ENCODE measurements at places on chromosomes 4 and X.
A peak's percentile ranks its signal among the peaks of the same experiment; 100 is the strongest.

GRCh38 chrX:15017491-15017890, 144.3 kb downstream of the MOSPD2 start:
- DNase-seq: no peak

DNA sequence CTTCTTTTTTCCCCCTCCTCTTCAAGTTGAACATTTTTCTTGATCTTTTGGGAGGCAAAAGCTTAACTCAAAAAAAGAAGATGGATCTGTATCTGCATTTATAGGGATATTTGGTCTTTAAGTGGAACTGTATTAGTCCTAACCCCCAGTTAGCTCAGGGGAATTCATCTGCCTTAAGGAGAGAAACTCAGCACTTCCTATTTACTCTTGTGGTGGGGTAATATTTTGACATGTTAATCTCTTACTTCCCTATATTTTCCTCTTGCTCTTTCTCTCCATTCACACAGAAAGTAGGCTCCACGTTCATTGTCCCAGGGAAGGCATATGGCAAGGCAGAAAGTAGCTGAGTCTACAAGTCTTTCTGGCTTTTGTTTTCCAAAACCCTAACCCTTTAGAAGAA, 5.3 kb downstream of the LRRC66 start:
- no peak for DNase-seq

DNA sequence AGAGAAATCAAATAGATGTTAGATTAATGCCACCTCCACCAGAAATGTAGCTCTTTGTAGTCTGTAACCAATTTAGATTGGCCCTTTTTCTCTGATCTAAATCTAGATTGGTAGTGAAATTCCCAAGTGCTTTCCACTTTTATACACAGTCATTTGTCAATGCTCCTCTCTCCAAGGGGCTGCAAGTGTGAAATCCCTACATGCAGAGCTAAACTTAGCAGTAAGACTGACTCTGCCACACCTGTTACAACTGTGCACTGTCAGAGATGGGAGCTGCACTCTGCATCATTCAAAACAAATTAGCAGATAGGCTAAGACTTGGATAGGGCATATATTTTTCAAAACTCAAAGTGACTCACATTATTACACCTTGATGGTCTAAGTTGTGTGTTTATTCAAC, 9.1 kb downstream of the SERTM2 start:
- no peak for DNase-seq

- DNase-seq: no peak
These were observed 110.5 kb upstream of the PAK3 start for GRCh38 chrX:110985470-110985869.

- no peak for DNase-seq
These were observed 28.4 kb upstream of the NLGN4X start for GRCh38 chrX:6257025-6257424.

DNA sequence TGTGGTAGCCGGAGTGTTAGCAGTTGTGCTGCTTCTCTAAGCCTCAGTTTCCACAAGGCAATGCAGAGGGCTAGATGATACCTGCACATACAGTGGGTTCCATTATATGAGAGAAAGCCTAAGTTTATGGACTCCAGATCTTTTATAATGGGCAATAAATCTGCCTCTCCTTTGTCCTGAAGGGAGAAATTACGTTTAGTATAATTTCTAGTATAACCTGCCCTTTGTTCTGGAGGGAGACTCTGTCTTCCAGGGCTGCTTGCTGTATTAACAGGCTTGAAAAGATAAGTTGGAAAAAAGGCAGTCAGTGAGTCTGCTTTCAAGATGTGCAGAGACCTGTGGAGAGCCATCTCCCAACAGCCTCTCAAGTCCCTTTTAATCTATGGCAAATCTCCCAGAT, 42.8 kb downstream of the ZNF81 start:
- no peak for DNase-seq

DNA sequence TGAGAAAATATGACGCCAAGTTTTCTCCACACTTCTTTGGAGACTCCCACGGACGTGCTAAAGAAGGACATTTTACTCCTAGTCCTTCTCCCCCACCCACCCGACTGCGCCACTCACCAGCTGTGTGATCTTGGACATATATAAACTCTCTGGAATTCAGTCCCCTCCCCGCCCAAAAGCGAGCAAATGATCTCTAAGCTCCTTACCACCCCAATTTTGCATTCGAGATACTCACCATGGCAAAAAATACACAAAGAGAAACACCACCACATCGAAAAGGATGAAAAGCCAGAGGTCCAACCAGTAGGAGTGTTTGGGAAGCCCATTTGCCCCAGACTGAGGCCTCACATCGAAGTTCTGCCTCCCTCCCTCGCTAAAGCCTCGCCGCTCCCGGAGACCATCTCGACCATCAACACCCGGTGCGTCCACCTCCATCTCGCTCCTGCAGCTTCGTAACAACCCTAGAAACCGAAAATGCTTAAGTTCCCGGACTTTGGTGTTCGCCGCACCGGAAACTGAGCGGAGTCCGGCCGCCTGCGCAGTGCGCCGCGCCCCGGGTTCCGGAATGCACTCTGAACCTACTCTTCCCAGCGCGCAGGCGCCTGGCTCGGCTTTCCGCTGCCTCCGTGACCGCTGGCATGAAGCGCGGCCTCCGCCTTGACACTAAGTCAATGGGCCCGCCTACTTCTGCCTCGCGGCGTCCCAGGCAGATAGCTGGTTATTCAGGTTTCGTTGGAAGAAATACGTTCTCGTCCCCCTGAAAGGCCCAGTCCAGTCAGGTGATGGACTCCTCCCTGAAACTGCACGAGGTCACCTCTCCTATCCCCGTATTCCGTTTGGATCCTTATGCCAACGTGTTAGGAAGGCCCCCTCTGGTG, 21.6 kb downstream of the FABP2 start:
- peak; percentile 90 for DNase-seq

DNA sequence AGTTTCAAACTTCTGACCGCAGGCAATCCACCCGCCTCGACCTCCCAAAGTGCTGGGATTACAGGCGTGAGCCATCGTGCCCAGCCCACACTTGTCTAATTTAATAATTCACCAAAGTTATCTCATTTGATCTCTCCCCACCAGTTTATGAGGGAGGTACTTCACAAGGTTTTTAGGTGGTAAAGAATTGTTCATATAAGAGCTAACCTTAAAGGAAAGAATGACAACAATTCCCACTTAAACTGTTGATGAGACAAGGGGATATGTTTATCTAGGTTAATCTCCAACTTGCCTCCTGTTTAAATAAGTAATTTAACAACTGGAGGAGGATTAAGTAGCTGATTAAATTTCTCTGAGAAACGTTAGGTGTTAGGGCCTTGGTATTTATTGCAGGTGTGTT, 117.6 kb upstream of the CBLL2 start:
- DNase-seq: no peak

GRCh38 chr4:88779431-88779830, 81.8 kb upstream of the NAP1L5 start:
- no peak for DNase-seq

DNA sequence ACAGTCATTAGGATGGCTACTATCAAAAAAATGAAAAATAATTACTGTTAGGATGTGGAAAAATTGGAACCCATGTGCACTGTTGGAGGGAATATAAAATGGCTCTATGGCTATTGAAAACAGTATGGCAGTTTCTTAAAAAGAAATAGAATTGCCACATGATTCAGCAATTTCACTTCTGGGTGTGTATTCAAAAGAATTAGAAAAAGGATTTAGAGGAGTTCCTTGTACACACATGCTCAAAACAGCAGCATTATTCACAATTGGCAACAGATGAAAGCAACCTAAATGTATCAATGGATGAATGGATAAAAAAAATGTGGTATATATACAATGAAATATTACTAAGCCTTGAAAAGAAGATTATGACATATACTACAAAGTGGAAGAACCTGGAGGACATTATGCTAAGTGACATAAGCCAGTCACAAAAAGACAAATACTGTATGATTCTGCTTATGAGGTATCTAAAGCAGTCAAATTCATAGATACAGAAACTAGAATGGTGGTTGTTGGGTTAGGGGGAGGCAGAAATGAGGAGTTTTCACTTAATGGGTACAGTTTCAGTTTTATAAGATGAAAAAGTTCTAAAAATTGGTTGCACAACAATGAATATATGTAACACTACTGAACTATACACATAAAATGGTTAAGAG, 123.2 kb downstream of the ELOVL6 start:
- DNase-seq: no peak

DNA sequence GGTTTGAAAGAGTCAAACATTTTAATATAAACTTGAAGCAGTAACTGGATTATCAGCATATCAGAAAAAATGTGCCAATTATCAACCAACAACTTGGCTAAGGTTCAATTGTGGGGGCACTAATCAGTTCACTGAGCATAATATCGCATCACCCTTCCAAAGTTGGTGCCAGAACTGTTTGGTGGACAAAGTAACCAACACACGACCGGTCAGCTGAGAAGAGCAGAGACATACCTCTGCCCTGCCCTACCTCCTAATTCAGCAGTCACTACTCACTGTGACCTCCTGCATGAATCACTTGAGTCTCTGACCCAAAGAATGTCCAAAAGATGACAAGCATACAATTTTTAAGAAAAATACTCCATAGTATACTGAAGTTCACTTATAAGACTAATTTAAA, 53.2 kb downstream of the TSPAN5 start:
- DNase-seq: no peak

DNA sequence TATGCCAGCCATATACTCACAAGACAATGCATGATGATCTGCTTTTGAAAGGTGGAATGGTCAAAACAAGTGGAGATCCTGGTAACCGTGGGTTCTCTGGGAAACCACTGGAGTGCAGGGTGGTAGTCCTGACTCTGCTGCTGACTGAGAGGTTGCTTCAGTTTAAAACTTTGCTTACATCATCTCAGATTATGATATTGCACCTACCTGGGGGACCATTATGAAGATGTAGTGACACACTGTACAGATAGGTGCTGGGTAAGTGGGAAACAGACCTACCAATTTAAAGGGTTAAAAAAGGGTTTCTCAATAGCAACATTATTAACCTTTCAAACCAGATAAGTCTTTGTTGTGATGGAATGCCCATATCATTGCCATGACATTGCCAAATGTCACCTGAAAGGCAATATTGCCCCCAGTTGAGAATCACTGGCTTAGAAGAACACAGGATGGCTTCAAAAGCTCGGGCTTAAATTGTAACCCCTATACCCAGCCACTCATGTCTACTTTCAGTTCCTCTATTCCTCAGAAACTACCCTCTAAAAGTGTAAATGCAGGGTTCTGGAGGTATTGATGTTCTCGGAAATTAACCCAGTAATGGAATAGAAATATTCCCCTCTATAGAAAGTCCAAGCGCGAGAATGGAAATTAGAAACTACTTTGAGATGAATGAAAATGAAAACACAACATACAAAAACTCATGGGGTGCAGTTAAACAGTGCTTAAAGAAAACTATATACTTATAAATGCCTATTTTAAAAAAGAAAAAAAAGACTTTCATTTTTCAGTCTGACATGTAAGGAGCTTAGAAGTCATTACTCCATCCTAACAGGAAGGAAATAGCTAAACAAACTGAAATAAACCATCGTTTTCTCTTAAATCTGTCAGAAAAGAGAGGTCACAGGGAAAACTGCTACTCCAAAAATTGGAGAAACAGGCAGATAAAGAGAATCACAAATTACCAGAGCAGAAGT, 65.8 kb downstream of the ARHGEF6 start:
- DNase-seq: no peak

- no peak for DNase-seq
These were observed 614.4 kb downstream of the RPA4 start for GRCh38 chrX:97498093-97498492.

DNA sequence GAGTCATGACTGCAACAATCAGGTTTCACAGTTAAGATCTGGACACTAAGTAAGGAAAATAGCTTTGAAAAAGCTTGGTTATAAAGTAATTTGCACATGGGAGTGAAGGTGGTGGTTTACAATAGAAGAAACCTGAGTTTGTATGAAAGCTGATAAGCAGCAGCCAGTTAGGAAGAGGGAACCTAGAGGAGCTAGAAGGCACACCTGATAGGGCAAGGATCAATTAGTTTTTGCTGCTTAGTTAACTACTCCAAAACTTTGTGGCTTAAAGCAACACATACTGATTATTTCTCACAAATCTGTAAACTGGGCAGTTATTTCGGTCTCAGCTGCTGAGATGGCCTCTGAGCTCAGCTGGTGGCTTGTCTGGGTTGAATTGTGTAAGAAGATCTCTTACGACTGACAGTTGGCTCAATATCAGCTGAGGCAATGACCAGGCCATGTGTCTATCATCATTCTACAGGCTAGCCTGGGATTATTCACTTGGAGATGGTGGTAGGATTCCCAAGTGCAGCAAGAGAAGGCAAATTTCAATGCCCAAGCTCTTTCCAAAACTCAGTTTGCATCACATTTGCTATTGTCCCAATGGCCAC, 255.0 kb upstream of the PITX2 start:
- no peak for DNase-seq

DNA sequence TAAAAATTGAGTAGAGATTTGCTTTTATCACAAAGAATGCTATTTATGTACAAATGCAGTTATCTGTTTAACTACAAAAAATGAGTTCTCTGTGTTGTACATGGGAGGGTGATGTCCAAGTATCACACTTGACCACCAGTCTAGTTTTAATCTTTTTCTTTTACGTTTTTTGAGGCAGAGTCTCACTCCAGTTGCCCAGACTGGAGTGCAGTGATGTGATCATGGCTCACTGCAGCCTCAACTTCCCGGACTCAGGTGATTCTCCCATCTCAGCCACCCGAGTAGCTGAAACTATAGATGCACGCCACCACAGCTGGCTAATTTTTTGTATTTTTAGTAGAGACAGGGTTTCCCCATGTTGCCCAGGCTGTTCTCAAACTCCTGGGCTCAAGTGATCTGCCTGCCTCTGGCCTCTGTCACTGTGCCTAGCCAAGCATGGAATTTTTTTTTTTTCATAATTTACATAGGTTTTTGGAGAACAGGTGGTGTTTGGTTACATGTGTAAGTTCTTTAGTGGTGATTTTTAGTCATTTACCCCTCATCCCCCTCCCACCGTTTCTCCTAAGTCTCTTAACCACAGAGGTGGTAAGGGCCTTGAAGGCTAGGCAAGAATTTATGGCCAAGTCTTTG, 47.9 kb upstream of the RPA4 start:
- no peak for DNase-seq

- DNase-seq: no peak
These were observed 6.5 kb downstream of the FAM199X start for GRCh38 chrX:104172788-104173187.

DNA sequence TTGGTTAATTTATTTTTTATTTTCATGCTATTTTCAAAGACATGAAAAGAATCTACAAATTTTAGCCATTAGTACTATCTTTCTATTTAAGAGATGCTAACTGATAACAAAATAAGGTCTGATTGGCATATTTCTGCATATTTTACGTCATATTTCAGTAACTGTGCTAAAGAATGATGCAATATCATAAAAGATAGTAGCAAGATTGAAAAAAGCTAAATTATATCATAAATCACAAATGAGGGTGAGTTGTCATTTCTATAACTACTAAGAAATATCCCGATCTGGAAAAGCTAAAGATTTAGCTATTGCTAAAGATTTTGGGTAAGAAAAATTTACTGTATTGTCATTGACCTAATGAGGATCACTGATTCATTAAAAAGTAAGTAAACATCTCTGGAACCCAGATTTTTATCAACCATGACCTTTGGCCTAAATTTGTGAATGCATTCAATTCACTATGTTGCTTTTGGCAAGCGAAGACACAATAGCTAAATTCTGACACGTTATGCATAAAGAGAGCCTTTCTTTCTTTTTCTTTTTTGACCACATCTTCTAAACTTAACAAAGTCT, 103.6 kb downstream of the HPGD start:
- DNase-seq: no peak

GRCh38 chr4:164846566-164846965, 30.4 kb upstream of the APELA start:
- no peak for DNase-seq
